ENCODE measurements at places on chromosomes 6 and 20. TPM values are rescaled to one million over a fixed set of nuclear protein-coding genes. Genes with fewer than 3 reads are reported as not detected.

- DNase-seq = no peak
These were observed 346.8 kb upstream of the CNR1 start for GRCh38 chr6:88512951-88513350.

DNA sequence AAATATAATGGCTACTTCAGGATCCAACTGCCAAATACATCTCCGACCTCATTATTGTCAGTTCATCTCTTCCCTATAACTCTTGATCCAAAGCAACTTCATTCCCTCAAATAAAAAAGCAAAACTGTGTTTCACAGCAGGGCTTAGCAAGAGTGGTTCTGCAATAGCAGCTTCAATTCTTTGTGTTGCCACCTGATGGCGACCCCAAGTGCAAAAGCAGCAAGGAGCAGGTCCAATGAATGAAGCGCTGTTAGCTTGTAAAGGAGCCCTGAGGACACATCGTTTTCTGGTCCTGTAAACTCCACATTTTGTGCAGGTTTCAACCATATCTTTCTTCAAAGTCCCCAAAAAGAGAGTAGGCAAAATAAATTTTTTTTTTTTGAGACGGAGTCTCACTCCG is 19.6 kb downstream of the RTN4IP1 start:
- no peak for DNase-seq

SF3B5 gene
- 133 TPM for polyA plus RNA-seq

DNAAF9 gene
- 31.6 TPM for polyA plus RNA-seq
